ENCODE measurements at places on chromosomes 13 and 19.
A peak's percentile ranks its signal among the peaks of the same experiment; 100 is the strongest.

DNA sequence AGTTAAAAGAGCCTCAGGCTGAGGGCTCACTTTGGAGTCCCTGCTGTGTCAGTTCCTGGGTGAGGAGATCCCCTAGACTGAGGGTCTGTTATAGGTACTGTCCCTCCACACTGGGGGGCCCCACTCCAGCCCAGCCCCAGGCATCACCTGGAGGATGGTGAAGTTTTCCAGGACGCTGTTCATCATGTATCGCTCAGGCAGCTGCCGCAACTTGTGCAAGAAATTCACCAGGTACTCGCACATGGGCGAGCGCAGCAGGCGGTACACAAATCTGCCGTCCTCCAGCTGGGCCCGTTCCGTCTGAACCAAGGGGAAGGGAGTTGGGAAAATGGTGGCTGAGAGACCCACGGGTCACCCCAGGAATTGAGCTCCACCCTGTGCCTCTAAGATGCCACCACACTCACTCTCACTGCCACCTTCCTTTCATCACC, 7.1 kb downstream of the CD37 start:
- no peak overlapping the region for H3K27ac ChIP-seq
- no peak for DNase-seq
- H3K4me3 ChIP-seq, result no peak overlapping the region
- peaks cover 15% of the 10 kb centered on the region for H3K4me1 ChIP-seq

- no peak overlapping the region for H3K4me3 ChIP-seq
- H3K4me1 ChIP-seq, result no peaks in the 10 kb centered on the region
- DNase-seq, result no peak
- no peaks in the 10 kb centered on the region for H3K27me3 ChIP-seq
- H3K36me3 ChIP-seq, result no peaks in the 10 kb centered on the region
These were observed 369.3 kb downstream of the KLF5 start for GRCh38 chr13:73428137-73428536.

- H3K27me3 ChIP-seq, result no peaks in the 10 kb centered on the region
- H3K36me3 ChIP-seq, result no peaks in the 10 kb centered on the region
- no peak overlapping the region for H3K27ac ChIP-seq
These were observed 6.0 kb downstream of the STK24 start for GRCh38 chr13:98570929-98571372.

DNA sequence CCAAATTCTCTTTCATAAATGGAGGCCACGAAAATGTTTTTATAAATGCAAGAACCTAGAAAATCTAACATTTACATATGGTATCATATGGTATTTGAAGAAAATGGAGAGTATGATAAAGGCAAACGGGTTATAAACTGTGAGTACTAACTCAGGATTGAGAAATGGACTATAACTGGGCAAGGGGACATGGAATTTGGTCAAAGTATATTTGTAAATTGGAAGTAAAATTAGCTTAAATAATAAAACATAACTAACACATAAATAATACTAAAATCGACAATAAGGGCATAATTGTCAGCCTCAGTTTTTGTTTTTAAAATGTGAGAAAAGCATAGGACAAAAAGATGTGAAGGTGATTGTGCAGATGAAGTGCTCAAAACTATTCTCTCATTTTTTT, 1516.3 kb upstream of the MIR17HG start:
- no peak overlapping the region for H3K4me3 ChIP-seq
- no peak for DNase-seq
- no peaks in the 10 kb centered on the region for H3K27me3 ChIP-seq

GRCh38 chr19:50266896-50267295, 62.3 kb downstream of the KCNC3 start:
- H3K36me3 ChIP-seq, result no peaks in the 10 kb centered on the region
- no peaks in the 10 kb centered on the region for H3K27me3 ChIP-seq
- DNase-seq, result no peak
- H3K27ac ChIP-seq, result no peak overlapping the region
- H3K4me1 ChIP-seq, result no peaks in the 10 kb centered on the region
- no peak overlapping the region for H3K4me3 ChIP-seq

GRCh38 chr13:27182844-27183497, 11.4 kb upstream of the USP12 start:
- no peaks in the 10 kb centered on the region for H3K36me3 ChIP-seq
- peak overlapping the region; percentile 88 for H3K27ac ChIP-seq
- peaks cover 20% of the 10 kb centered on the region for H3K4me1 ChIP-seq
- H3K27me3 ChIP-seq, result no peaks in the 10 kb centered on the region
- peak; percentile 89 for DNase-seq
- H3K4me3 ChIP-seq, result no peak overlapping the region

DNA sequence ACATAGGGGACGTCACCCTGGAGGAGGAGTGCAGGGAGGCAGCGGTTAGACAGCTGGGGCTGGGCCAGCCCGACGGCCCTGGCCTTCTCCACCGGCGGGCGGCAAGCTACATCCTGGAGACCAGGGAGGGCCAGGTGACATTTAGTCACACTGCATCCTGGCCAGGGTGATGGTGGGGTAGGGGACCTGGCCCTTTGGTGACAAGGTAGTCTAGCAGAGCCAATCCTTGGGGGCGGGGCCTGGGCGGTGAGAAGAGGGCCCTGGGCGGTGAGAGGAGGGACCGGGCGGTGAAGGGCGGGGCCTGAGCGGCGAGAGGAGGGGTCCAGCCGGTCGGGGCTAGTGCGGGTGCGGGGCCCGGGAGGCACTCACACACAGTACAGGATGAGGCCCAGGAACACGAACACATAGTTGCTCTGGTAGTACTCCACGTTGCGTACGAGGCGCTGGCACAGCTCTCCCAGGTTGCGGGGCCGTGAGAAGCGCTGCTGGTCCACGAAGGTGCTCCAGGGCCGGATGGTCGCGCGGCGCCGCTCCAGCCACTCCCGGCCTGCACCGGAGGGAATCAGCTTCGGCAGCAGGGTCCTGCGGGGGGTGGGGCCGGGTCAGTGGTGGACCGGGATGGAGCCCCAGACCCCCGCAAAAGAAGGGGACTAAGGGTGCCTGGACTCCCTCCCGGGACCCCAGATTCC, 610 bp downstream of the RABAC1 start:
- H3K4me1 ChIP-seq, result peaks cover 12% of the 10 kb centered on the region
- peak overlapping the region; percentile 90 for H3K4me3 ChIP-seq

DNA sequence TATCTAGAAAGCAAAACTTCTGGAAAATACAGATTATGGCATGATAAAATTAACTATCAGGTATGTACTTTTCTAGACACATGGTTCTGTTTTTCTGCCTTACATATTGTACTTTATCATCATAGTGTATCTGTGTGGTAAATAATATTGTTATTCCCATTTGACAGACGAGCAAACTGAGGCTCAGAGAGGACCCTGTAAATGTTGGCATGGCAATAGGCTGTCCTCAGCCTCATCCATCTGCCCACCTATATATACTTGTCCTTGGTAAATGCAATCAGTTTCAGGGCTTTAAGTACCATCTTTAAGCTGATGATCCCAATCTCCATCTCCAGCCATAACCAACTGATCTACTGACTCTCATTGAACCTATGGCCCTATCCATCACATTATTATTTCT, 178.0 kb downstream of the DCT start:
- peaks cover 17% of the 10 kb centered on the region for H3K4me1 ChIP-seq
- H3K36me3 ChIP-seq, result no peaks in the 10 kb centered on the region
- H3K27me3 ChIP-seq, result no peaks in the 10 kb centered on the region
- no peak overlapping the region for H3K4me3 ChIP-seq
- no peak for DNase-seq

DNA sequence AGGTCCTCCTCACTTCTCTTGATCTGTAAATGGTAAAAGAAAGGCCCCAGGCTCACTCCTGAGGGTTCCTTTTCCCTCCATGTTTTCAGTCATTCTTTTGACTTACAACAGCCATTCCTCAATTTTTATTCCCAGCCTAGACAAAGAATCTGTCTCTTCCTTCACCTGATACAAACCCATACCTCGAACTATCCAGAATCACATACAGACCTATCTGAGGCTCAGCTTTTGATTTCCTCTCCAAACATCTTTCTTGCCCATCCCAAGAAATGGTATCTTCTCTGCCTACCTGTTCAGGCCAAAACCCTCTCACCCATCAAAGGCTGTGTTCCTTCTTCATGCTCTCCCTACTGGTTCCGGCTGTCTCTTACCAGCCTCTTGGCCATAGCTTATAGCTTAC, 2.2 kb downstream of the CHMP2A start:
- no peak for DNase-seq
- peaks cover 55% of the 10 kb centered on the region for H3K36me3 ChIP-seq
- H3K27me3 ChIP-seq, result no peaks in the 10 kb centered on the region
- peaks cover 24% of the 10 kb centered on the region for H3K4me1 ChIP-seq
- no peak overlapping the region for H3K27ac ChIP-seq
- no peak overlapping the region for H3K4me3 ChIP-seq

DNA sequence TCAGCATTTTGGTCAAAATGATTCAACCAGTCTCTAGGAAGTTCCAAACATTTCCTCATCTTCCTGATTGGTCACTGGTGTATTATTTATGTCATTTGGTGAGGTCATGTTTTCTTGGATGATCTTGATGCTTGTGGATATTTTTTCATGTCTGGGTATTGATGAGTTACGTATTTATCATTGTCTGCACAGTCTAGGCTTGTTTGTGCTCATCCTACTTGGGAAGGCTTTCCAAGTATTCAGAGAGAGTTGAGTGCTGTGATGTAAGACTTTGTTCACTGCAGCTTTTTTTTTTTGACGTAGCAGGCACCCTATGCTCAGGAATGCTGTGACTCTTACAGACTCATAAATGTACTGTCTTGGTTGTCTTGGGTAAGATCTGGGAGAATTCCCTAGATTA, 509.5 kb downstream of the SLITRK1 start:
- H3K4me3 ChIP-seq, result no peak overlapping the region
- H3K36me3 ChIP-seq, result no peaks in the 10 kb centered on the region
- no peaks in the 10 kb centered on the region for H3K4me1 ChIP-seq
- no peak overlapping the region for H3K27ac ChIP-seq
- H3K27me3 ChIP-seq, result no peaks in the 10 kb centered on the region

DNA sequence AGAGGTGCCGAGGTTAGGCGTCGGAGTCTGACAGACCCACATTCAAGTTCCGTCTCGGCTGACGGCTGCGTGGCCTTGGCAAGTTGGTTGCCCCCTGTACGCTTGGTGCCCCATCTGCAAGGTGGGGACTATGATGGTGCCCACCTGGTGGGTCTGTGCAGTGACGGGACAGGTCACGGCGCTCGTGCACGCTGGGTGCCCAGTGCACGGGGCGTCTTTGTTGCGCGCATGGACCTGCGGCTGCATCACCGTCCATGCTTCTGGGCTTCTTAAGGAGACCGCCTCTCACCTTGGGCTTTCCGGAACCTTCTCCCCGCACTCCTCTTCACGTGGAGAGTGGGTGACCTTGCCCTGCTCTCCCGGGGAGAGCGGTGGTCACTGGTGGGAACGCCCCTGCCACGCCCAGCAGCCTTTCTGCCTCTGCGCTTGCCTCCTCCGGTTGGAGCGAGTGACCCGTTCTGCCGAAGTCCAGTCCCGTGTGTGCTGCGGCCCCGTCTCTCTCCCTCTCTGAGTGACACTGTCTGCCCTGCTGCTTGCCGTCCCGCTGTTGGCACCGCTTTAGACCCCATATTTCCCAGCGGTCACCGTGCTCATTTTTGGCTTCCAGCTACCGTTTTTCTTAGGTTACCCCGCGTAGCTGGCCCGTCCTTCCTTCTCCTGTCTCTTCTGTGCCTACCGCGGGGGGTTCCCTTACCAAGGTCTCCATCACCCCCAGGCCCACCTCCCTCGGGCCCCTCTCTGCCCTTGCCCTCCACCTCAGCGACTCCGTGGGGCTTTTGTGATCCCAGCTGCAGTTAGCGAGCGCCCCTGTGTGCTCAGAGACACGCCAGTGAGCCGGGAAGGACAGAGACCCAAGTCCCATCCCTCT, 6.4 kb downstream of the ATP11A start:
- H3K4me3 ChIP-seq, result no peak overlapping the region
- H3K36me3 ChIP-seq, result peaks cover 2% of the 10 kb centered on the region
- peaks cover 15% of the 10 kb centered on the region for H3K4me1 ChIP-seq
- DNase-seq, result no peak

DNA sequence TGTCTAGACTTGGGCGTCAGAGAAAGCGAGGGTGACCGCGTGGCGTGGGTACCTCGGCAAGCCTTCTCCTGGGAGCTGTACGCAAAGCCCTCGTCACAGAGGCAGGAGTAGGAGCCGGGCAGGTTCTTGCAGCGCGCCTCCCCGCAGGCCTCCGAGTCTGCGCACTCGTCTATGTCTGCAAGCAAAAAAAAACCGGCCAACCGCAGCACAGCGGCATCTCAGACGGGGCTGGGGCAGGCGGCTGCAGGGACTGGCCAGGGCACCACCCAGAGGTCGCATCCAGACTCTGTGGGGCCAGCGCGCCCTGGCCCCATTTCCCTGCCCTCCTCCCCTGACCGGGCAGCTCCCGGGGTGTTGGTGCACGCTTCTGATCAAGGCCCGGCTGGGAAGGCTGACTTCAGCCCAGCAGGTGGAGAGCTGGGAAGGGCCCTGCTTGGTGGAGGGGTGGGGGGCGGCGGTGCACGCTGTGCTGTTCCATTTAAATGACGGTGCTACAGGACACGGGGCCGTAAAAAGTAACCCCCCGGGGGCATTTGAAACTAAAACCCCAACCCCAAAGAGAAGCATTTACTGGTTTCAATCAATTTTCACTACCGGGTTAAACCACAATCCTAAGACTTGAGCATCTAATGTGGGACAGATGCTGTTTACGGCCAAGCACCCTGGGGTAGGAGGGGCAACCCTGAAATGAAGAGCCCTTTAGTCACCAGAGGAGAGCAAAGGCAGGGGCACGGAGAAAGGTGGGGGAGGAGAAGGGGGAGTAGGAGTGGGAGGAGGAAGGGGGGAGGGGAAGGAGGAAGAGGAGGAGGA, 28.2 kb downstream of the GAS6 start:
- H3K36me3 ChIP-seq, result no peaks in the 10 kb centered on the region
- H3K4me1 ChIP-seq, result peaks cover 13% of the 10 kb centered on the region
- no peak overlapping the region for H3K27ac ChIP-seq
- no peak overlapping the region for H3K4me3 ChIP-seq
- DNase-seq, result no peak

DNA sequence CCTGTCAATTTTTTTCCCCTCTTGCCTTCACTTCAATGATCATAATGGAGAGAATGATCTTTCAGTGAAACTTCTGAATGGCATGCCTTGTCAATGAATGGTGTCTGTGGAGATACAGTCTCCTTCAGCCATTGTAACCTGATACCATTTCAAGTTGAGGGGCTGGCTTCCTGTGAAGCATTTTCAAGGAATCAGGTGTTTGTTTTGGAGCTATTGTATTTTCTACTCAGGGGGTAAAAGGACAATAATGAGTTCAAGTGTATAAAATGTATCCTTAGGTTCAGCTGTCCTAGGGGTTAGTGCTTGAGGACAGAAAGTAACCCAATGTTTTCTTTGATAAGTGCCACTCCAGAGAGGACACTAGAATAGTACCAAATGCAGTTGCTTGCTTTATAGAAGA, 23.8 kb upstream of the CBY2 start:
- H3K27me3 ChIP-seq, result peaks cover 5% of the 10 kb centered on the region
- H3K4me1 ChIP-seq, result no peaks in the 10 kb centered on the region
- no peak overlapping the region for H3K27ac ChIP-seq
- H3K4me3 ChIP-seq, result no peak overlapping the region
